Type B pancreatic cell (in vitro differentiated cells): ENCODE measurements at places on chromosomes 4 and X. TPM values are rescaled to one million over a fixed set of nuclear protein-coding genes. Genes with fewer than 3 reads are reported as not detected.

Gene NUDT11
- 6.1 and 19.3 TPM in 2 replicates for total RNA-seq

Gene FRMPD3
- total RNA-seq, result 1.9 and 2.6 TPM in 2 replicates

Gene TCEAL3
- total RNA-seq, result 9.5 and 13.8 TPM in 2 replicates

Gene SLC9A7
- 7.5 and 10.9 TPM in 2 replicates for total RNA-seq

Gene BBS12
- 3.8 and 4.5 TPM in 2 replicates for total RNA-seq

Gene PASD1
- total RNA-seq, result not detected in 2 replicates

Gene MAGEA1
- total RNA-seq, result not detected in 2 replicates

Gene CLCN5
- 21.8 and 36.4 TPM in 2 replicates for total RNA-seq

Gene SLITRK4
- total RNA-seq, result 0.71 and 3.7 TPM in 2 replicates

Gene UCP1
- 0.41 TPM in 1 of 2 replicates, not detected in the other for total RNA-seq

Gene CENPVL2
- 0.33 and 0.85 TPM in 2 replicates for total RNA-seq

Gene CT47A1
- total RNA-seq, result not detected in 2 replicates
